Bronchial smooth muscle cell (primary cell): ENCODE measurements at places on chromosomes 1 and 21. TPM values are rescaled to one million over a fixed set of nuclear protein-coding genes. Genes with fewer than 3 reads are reported as not detected.

Gene LORICRIN
- not detected in 2 replicates for total RNA-seq

Gene SV2A
- 11.8 and 16.0 TPM in 2 replicates for total RNA-seq

Gene CCDC27
- total RNA-seq, result not detected in 2 replicates

Gene CFAP74
- total RNA-seq, result not detected in 2 replicates

Gene HSD3B1
- 0.16 TPM in 1 of 2 replicates, not detected in the other for total RNA-seq

Gene SIK1
- 0.32 and 0.52 TPM in 2 replicates for total RNA-seq

Gene ZBTB48
- 15.1 and 16.0 TPM in 2 replicates for total RNA-seq

Gene CFHR4
- total RNA-seq, result not detected in 2 replicates

Gene MAP10
- 1.1 and 1.4 TPM in 2 replicates for total RNA-seq

Gene FASLG
- not detected in 2 replicates for total RNA-seq

Gene EFNA3
- 0.79 and 1.1 TPM in 2 replicates for total RNA-seq

Gene MPZ
- total RNA-seq, result 0.77 and 1.4 TPM in 2 replicates

Gene S100A7A
- not detected in 2 replicates for total RNA-seq

Gene DISC1
- total RNA-seq, result 2.7 and 5.0 TPM in 2 replicates

Gene PERM1
- total RNA-seq, result under 0.01 TPM in 1 of 2 replicates, not detected in the other

Gene TMEM52
- 0.32 TPM in 1 of 2 replicates, not detected in the other for total RNA-seq

Gene DYNLT4
- not detected in 2 replicates for total RNA-seq

Gene VASH2
- total RNA-seq, result 1.1 and 3.7 TPM in 2 replicates

Gene ASAP3
- total RNA-seq, result 95.2 and 107 TPM in 2 replicates

Gene PLA2G2F
- total RNA-seq, result not detected in 2 replicates

Gene CELA2A
- not detected in 2 replicates for total RNA-seq

Gene HSD3B2
- total RNA-seq, result not detected in 2 replicates

Gene GPR157
- 3.8 and 4.1 TPM in 2 replicates for total RNA-seq

Gene FNDC5
- 4.6 and 17.1 TPM in 2 replicates for total RNA-seq

Gene KAZN
- 3.8 and 5.8 TPM in 2 replicates for total RNA-seq

Gene RBM34
- 45.8 and 61.9 TPM in 2 replicates for total RNA-seq

Gene SOX13
- total RNA-seq, result 1.7 and 1.8 TPM in 2 replicates

Gene NOS1AP
- not detected in 2 replicates for total RNA-seq

Gene YBEY
- 18.8 TPM in 2 replicates for total RNA-seq

Gene MYBPH
- 0.16 and 0.26 TPM in 2 replicates for total RNA-seq

Gene ARHGEF10L
- 12.3 and 20.4 TPM in 2 replicates for total RNA-seq

Gene ARHGAP29
- 11.6 and 33.7 TPM in 2 replicates for total RNA-seq

Gene IL19
- not detected in 2 replicates for total RNA-seq

Gene KIFAP3
- 29.3 and 33.8 TPM in 2 replicates for total RNA-seq

Gene IVL
- not detected in 2 replicates for total RNA-seq

Gene SHE
- total RNA-seq, result under 0.01 TPM in 2 replicates

Gene NBPF6
- not detected in 2 replicates for total RNA-seq

Gene IFT25
- total RNA-seq, result 12.5 and 24.7 TPM in 2 replicates

Gene IER5
- total RNA-seq, result 12.9 and 18.4 TPM in 2 replicates

Gene GRIK3
- not detected in 2 replicates for total RNA-seq
